ENCODE measurements at places on chromosomes 11 and 22. TPM values are rescaled to one million over a fixed set of nuclear protein-coding genes. Genes with fewer than 3 reads are reported as not detected.

DNA sequence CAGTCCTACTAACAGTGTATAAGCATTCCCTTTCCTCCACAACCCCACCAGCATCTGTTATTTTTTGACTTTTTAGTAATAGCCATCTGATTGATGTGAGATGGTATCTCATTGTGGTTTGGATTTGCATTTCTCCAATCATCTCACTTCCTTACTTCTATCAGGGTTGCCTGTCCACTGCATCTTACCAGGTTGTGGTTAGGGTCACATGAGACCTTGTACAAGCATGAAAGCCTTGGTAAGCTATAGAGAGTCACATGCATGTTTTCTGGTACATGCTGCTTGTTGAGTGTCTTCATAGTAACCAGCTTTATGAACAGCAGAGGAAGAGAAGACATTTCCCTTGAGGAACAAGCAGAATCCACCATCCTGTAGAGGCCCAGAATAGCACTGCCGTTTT is 102.9 kb upstream of the PAX6 start:
- no peak for DNase-seq

DNA sequence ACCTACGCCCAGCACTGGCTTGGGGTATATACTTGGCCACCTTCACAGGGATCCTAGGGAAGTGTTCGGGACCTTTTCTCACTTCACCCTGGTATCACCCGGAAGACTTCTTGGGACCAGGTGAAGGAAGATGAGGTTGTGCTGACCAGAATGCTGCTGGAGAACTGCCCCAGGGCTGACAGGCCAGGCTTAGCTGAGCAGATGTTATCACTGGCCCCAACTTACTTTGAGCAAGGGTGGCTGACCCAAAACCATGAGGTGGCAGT is 4.5 kb downstream of the FTH1 start:
- no peak for DNase-seq

Gene POLD4
- 21.2 TPM for total RNA-seq

- peak; percentile 75 for DNase-seq
These were observed 139.5 kb downstream of the COMMD9 start for GRCh38 chr11:36149538-36150242.

GRCh38 chr11:94588366-94588942 is 21.3 kb downstream of the PIWIL4 start:
- no peak for DNase-seq

Gene APOBEC3F
- total RNA-seq = 7.3 TPM

GRCh38 chr11:96894587-96894986 is 504.8 kb downstream of the JRKL start:
- DNase-seq = no peak

GRCh38 chr11:11701070-11701469 is 79.3 kb upstream of the GALNT18 start:
- no peak for DNase-seq

Gene TBX10
- total RNA-seq = not detected

DNA sequence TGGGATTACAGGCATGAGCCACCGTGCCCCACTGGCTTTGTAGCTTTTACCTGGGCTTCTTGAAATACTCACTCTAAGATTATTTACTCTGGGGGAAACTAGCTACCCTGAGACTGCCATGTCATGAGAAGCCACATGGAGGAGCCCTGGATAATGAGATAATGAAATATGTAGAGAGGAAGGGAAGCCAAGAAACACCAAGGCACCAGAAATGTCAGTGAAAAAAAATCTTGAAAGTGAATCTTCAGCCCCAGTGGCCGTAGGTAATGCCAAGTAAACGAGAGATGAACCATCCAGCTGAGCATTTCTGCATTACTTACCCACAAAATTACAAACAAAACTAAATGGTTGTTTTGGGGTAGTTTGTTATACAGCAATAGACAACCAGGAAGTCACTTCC is 125.6 kb downstream of the APIP start:
- DNase-seq = no peak

DNA sequence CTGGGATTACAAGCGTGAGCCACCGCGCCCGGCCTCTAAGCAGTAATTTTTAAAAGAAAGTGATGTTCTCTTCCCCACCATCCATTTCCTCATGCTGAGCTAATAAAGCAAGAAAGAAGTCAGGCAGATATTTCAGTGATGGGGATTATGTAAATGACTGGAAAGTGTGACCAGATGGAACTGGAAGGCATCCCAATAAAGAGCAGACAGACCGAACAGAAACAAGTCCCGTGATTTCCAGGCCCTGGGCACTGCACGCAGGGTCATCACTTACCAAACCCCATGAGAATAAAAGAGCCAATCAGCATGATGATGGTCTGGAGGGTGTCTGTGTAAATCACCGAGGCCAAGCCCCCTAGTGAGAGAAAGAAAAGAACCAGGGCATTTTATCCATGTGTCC is 18.2 kb downstream of the SLC5A4 start:
- DNase-seq = no peak

Gene OLFML1
- total RNA-seq = 0.24 TPM

Gene RIC3
- 16.6 TPM for total RNA-seq

GRCh38 chr22:44582016-44582415 is 84.0 kb upstream of the RTL6 start:
- DNase-seq = no peak

DNA sequence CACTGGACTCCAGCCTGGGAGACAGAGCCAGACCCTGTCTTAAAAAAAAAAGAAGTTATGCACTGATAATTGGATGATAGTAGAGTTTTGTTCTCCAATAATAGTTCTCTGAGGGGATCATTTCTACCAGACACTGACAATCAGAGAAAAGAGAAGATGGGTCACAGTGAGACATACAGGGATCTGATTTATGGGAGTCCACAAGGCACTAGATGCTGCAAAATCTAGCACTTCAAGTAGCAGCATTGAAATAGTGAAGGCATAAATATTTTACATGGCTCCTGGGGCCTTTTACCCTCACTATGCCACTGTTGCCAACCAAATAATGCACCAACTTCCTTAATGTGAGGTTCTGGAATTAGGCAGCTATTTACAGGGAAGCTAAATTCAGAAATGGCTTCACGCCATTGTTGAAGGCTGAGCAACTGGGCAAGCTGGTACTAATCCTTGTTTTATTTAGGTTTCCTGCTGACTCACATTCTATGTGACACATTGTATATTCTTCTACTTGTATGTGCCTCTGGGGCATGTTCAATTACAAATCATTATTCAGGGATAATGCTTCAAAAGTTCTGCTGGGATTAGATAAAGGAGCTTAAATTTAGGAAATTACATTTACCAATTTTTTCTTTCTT is 38.2 kb upstream of the ABTB2 start:
- DNase-seq = no peak

Gene ARHGAP20
- total RNA-seq = 0.28 TPM

Gene MIOX
- total RNA-seq = 0.30 TPM

DNA sequence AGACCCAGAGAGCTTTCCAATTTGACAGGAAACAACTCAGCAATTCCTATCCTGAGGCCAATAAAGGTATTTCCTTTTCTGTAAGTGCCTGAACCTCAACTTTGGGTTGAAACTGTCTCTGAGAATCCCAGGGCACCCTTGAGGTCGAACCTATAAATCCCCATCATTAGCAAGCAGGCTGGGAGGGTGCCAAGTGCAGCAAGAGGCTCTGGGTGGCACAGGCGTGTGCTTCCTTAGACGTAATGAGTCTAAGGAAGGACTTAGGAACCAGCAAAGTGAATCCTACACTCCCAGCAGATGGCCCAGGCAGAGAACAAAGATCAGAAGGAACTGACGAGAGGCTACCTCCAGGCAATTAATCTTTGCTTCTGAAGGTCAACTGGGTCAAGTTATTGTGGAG is 234.3 kb upstream of the NARS2 start:
- no peak for DNase-seq

DNA sequence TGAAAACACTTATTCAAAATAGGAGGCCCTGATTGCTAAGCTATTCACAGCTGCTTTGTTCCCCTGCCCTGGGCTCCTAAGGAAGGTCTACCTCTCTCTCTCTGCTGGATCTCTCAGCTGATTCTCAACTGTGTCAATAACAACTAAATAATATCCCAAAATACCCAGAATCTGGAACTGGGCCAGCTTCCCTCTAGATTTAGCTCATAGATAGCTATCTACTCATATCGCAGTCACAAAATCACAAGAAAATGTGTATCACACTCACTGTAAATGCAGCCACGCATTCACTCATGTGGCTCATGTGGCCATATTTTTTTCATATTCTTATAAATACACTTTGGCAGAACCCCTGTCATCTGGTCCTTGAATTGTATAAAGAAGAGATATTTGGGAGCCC is 555.1 kb downstream of the OPCML start:
- no peak for DNase-seq

GRCh38 chr11:134686460-134687061 is 274.5 kb upstream of the B3GAT1 start:
- DNase-seq = no peak

Gene TNNI2
- not detected for total RNA-seq

DNA sequence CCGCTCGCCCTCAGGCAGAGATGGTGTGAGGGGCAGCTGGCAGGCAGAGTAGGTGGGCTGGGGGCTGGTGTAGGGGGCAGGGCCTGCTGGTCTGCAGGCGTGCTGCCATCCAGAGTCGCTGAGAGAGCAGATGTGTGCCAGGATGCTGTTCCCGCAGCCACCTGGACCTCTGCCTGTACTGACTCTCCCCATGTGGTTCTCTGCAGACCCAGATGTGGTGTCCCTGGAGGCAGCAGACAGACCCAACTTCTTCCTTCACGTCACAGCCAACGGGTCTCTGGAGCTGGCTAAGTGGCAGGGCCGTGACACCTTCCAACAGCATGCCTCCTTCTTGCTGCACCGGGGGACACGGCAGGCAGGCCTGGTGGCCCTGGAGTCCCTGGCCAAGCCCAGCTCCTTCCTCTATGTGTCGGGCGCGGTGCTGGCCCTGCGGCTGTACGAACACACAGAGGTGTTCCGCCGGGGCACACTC is 58.6 kb downstream of the OTOG start:
- DNase-seq = no peak

- no peak for DNase-seq
These were observed 62.2 kb upstream of the TENM4 start for GRCh38 chr11:79503028-79503427.

DNA sequence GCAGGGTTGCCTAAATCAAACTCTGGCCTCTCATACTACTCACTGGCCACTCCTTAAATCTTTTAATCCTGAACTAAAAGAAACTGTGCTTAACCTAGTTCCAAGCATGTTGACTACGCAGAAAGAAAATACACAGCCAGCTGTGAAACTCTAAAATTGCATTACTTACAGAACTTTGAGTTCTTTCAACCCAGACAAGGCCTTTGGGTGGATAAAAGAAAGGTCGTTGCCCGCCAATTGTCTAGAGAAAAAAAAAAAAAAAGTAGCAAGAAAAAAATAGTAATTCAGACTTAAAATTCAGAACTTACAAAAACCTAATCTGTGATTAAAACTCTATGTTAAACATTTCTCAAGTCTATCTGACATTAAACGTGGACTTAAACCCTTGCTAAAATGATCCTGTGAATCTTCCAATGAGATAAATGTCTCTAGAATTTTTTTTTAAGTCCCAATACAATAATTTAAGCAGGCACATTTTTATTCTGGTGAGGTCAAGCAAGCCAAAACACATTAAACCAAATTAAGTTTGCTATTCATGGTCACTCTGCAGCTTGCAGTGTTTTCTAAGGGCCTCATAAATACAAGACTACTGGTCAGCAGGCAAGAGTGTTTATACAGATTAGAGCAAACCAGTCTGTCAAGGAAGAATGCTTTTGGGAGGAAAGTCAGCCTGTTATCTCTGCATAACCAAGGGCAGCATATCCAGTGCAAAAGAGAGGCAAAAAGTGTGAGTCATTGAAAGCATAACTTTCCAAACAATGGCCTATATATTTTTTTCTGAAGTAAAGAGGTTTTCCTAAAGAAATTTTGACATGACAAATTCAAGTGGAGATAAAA is 29.5 kb upstream of the CCDC34 start:
- no peak for DNase-seq

Gene MS4A12
- total RNA-seq = not detected

DNA sequence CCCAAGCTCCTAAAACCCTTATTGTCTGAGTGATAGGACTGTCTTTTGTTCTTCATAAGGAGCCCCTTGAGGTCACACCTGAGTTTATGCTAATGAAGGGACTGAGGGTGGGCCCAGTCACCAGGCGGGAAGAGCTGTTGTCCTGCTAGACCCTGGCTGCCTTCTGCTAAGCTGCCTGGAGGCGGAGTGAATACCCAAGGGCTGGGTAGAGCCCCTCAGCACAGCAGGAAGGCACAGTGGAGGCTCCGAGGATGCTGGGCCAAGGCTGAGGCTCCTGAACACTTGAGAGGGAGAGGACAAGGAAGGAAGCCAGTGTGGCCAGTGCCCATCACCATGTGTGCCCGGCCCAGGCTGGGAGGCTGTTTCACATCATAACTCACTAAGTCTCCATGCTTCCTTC is 4.8 kb upstream of the PHF21B start:
- no peak for DNase-seq

DNA sequence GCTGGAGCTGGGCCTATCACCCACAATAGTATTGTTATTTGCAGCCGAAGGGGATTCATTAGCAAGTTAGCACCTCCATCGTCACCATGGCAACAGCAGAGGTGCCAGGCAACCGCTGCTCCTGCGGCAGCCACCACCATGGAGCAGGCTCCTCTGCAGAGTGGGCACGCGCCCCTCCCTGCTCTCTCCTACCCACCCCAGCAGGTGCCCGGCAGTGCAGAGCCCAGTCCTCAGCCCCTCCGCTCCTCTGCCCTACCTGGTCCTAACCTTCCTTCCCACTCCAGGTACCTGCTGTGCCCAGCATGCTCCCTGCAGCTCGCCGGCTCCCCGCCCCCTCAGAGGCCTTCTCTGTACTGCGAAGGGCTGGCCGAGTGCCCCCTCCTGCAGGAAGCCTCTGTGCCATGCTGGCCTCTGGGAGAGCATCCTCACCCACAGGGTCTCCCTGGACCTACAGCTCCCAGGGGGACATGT is 3.6 kb downstream of the DUSP8 start:
- no peak for DNase-seq

- DNase-seq = no peak
These were observed 3.7 kb upstream of the MIEF1 start for GRCh38 chr22:39498368-39498767.

GRCh38 chr22:32478994-32479393 is 4.4 kb downstream of the FBXO7 start:
- DNase-seq = no peak

Gene ZNRF3
- total RNA-seq = 20.6 TPM

DNA sequence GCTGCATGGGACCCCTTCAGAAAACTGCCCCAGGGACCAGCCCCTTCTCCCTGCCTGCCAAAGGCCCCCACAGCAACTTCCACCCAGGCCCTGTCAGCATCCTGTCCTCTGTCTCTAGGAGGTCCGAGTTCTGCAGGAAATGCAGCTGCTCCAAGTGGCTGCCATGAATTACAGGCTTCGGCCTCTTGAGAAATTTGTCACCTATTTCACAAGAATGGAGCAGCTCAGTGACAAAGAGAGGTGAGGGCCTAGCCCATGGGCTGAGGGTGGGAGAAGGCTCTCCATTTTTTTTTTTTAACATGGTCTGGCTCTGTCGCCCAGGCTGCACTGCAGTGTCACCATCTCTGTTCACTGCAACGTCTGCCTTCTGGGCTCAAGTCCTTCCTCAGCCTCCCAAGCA is 7.3 kb downstream of the RGL4 start:
- DNase-seq = no peak

Gene EXPH5
- total RNA-seq = 11.5 TPM

Gene OR51E1
- not detected for total RNA-seq

- DNase-seq = no peak
These were observed 618 bp downstream of the MTA2 start for GRCh38 chr11:62601122-62601371.
